ENCODE measurements at places on chromosomes 1 and 21.
A peak's percentile ranks its signal among the peaks of the same experiment; 100 is the strongest.

GRCh38 chr21:42583477-42584295 lies 69.7 kb upstream of the PDE9A start:
- DNase-seq, result no peak

- no peak for DNase-seq
Observed at GRCh38 chr1:89068291-89068690, 3.3 kb upstream of the GBP1 start.

- DNase-seq, result no peak
Observed at GRCh38 chr1:232012773-232013386, 386.3 kb downstream of the DISC1 start.

DNA sequence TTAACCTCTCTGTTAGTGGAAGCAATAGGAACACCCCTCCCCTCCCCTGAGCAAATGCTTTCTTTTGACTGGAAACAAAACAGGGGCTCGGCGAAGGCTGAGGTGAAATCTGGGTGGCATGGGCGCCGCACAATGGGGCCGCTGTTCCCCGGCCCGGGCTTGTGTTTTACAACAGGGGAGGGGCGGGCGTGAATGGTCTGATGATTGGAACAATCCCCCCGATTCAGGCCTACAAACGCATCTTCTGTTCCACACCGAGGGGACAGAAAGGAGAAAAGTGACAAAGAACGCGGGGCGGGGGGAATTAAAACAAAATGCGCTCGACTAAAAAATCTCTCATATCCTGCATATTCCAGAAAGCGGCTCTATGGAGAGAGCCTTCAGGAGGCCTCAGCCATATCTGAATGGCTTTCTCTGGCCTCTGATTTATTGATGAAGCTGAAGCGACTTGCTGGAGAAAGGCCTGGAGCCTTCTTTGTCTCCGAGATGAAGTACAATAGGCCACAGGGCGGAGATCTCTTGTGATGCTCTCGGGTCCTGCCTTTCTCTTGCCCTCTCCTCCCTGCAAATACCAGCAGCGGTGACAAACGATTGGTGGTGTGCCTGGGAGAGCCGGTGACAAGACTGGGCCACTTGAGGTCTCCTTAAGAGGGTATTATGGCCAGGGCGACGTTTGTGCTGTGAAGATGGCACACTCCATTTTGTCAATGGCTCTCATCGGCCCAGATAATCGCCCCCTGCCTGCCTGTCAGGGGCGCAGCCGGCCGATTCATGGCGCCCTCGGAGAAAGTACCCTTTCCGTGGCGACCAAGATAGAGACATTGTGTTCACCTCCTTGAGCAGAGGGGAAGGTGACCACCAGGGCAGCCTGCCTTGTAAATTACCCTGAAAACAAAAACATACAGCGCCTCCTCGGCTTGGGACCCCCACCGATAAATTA lies 47.1 kb upstream of the OLIG2 start:
- no peak for DNase-seq

- no peak for DNase-seq
Observed at GRCh38 chr1:74674278-74675048, 871 bp upstream of the ERICH3 start.

DNA sequence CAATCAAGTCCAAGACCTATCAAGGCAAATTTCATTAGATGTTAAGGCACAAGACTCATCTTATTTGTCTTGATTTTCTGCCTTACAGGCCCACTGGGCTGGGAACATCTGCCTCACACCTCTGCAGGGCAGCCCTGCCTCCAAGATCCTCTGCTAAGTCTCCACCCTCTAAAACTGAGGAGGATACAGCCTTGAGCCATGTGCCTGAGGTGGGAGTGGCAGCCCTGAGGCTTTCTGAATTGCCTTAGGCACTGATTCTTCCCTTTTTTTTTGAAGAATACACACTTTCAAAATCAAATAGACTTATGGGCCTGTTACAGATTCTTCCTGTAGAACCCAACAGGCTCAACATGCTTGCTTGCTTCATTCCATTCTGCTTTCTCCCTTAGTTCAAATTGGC lies 544.3 kb upstream of the ADAMTS5 start:
- DNase-seq, result no peak

DNA sequence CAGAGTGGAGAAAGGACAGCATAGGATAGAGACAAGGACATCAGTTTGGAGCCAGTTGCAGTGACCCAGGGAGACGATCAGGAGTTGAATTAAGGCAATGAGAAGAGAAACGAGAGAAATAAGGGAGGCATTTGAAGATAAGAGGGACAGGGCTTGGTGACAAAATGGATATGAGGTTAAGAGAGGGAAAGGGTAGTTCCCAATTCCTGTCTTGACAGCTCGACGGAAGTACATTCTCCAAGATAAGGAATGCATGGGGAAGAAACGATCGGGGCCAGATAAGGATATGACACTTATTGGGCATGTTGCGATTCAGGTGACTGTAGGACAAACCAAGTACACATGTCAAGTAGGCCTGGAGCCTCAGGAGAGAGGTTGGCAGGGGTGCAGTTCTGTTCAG lies 18.7 kb upstream of the KCNN3 start:
- DNase-seq, result no peak

GRCh38 chr1:208027861-208028260 lies 116.9 kb upstream of the CD34 start:
- DNase-seq, result no peak

GRCh38 chr1:91948501-91949355 lies 473 bp upstream of the BRDT start:
- no peak for DNase-seq

- DNase-seq, result no peak
Observed at GRCh38 chr1:14482784-14483450, 115.6 kb upstream of the KAZN start.

DNA sequence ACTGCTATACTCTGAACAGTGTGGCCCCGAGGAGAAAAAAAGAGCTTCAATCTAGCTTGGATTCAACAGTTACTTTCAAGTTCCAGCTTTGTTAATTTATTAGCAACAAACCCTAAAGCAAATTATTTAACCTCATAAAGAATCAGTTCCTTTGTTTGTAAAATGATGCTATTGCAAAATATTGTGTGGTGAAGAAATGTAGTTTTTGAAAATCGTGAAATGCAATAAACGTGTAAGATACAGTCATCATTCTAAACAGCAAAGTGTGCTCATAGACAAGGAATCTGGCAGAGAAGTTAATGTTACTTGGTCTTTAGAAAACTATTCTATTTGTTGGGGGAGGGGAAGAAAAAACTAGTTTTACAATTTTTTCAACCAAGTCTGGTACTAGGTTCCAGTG lies 297.6 kb upstream of the ADGRL4 start:
- no peak for DNase-seq

DNA sequence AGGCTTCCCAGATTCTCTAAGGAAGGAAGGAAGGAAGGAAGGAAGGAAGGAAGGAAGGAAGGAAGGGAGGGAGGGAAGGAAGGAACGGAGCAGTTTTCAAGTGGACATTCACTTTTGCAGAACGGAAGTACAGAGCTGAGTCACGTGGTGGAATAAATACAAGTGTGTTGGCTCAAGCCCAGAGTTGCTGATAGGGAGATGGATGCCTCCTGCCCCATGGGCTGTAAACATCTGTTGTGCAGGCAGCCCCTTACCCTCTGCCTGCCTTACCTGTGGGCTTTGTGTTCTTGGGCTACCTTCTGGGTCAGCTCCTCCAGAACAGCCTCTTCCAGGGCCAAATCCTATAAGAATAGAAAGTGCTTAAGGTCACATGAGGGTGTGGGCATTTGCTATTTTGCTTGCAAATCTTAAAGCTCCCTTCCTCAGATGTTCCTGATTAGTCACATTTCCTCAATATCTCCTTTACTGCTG lies 121.7 kb downstream of the SMYD2 start:
- DNase-seq, result no peak

DNA sequence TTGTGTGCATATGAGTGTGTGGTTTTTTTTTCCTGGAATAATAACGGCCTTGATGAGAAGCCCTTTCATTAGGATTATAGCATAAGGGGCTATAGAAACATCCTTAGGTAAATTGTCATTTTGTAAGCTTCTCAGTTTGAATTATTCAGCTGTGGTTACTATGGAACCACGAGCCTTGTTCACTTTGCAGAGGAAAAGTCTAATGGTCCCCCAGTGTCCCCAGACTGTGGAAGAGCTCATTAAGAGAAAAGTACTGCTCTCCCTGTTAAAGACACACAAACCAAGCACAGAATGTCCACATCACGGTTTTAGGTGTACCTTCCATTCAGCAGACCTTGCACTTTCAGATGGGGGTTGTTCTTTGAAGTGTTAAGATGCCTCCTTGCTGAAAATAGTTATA lies 199.3 kb upstream of the DEPDC1 start:
- DNase-seq, result no peak

GRCh38 chr1:219999821-220000220 lies 46.5 kb downstream of the EPRS1 start:
- no peak for DNase-seq

DNA sequence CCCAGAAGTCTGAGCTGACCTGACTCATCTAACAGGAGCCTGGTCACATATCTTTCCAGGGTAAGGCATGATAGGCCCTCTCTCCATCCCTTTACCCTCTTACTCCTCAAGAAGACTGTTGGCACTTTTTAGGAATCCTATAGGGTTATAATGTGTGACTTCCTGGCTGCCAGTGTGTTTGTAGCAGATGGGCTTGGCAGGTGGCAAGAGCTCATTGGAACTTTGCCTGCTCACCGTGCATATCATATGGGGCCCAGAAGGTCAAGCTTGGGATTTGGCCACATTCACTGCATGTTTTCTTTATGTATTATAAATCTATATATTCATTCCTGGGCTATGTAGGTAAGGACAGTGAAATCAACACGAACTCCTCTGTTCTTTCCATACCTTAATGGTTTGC lies 5.2 kb downstream of the KAZN start:
- DNase-seq, result no peak

DNA sequence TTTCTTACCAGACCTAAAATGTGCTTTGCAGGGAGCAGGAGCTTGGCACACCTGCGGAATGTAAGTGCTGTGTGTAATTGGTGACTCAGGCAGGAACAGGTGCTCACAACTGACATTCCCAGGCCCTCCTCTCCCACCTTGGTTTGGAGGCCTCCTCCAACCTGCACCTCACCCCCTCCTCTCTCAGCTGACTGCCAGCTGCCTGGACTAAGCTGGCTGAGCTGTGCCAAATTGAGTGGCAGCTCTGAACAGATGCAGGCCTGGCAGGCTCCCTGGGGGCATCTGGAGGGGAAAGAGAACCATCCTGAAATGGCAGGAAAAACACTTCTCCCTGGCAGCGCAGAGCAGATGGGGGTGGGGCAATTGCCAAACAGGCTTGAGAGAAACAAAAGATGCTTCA lies 91.7 kb upstream of the PGBD5 start:
- no peak for DNase-seq

GRCh38 chr21:43590194-43590593 lies 69.1 kb downstream of the HSF2BP start:
- DNase-seq, result no peak

DNA sequence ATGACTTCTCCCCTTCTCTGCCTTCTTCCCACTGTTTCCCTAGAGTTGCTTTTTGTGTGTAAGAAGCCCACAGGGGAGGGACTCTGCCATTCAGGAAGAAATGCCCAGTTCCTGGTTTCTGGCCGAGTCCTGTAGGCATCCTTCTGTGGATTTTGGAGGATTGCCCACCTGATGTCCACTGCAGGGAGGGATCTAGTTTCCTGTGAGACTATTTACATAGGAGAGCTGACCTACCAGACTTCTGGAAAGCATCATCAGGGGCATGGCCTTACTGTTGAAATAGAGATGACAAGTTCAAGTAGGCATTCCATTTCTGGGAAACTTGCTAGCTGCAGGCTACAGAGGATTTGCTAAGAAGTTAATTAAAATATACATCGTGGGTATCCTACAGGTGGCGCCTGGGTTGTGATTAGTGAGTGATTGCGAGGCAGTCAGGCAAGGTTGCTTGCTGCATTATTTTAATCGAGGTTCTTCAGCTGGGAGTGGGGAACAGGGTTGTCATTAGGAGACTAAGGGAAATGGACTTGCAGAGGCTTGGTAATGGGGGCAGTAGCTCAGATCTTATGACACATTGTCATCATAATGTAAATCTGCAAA lies 148.7 kb downstream of the HHAT start:
- no peak for DNase-seq

DNA sequence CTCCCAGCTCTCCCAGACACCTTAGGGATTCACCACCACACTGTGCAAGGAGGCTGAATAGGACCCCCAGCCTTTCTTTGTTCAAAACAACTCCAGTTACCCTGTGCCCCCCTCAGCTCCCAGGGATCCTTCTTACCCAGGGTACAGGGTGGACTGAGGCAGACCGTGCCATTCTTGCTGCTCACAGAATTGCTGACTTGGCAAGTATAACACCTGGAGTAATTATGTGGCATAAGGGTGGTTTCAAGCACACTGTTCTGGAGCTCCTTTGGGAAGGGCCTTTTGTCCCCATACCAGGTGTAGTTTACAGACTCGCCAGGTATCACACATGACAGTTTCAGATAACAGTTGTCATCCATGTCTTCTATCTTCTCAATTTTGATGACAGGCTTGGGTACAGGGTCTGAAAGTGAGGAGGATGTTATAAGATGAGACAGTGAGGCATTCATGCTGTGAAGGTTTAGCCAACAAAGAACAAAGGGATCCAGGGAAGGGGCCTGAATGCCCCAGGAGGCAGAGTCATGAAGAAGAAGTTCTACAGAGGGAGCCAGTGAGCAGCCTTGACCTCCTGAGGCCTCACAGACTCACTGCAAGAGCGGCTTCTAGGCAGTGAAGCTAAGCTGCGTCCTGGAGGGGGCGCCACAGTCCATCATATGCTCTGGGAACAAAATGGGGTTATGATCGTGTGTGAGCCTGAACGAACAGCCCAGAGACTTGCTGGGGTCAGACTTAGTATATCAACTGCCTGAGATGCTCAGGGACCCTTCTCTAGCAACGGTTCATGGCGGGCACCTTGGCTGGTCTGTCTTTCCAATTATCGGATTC lies 30.3 kb downstream of the CD48 start:
- DNase-seq, result peak; percentile 72

DNA sequence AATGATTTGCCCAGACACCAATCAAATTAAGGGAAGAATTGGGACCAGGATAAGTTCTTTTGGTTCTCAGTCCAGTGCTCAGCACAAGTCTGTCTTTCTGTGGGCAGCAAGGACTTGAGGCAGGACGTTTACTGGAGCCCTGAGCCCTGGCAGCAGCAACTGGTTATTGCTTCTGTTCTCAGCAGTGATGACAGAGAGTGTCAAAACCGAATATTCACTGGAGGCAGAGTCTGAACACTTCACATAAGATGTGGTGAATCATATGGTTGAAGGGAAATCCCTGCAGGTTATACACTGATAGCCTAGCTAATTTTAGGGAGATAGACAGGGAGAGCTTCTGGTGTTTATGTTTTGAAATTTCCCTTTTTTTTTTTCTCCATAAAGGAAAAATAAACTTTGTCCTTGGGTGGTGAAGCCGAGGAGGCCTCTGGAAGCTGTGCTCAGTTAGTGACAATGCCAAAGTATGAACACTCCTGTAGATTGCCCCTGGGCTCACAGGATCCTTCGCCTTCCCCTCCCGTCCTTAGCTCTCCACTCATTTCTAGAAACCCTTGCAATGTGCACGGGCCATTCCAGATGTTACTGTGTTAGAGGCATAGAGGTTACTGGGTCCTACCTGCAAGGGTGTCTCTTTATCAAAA lies 26.3 kb upstream of the TSPAN2 start:
- DNase-seq, result no peak

- DNase-seq, result no peak
Observed at GRCh38 chr21:46295996-46296752, 10.0 kb downstream of the YBEY start.
